ENCODE measurements at places on chromosomes 1 and 21.

GRCh38 chr1:185568155-185569123 lies 165.8 kb upstream of the HMCN1 start:
- DNase-seq, result peak; percentile 9

- DNase-seq, result peak; percentile 96
These were observed 143.9 kb downstream of the KAZN start for GRCh38 chr1:14742181-14742980.

DNA sequence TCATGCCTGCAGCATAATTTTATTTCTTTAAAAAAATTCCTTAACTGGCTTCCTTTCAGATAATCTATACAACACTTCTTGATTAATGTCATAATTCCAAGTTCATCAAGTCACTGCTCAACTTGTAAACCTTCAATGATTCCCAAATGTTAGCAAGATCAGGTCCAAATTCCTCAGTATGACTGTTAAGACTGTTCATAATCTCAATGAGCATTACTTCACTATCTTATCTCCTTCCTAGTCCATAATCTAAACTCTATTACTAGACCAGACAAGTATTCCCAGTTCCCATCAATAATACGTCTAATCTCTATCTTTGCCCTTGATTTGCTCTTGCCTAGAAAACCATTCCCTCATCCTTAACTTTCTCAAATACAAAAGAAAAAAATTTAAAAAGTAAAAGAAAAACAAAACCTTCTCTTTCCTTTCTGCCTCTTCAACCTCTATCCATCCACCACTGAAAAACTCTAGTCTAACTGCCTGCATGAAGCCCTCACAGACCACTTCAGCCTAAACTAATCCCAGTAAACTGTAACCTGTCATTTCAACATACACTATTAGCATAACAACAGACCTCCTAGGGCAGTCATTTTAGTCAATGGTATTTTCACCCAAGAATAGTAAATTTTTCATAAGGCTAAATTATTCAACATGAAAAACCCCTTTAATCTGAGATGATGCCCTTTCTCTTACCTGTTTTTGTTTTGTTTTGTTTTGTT lies 15.5 kb downstream of the LUZP1 start:
- no peak for DNase-seq

- peak; percentile 100 for DNase-seq
These were observed 62.7 kb downstream of the SKI start for GRCh38 chr1:2290595-2291510.

- DNase-seq, result no peak
These were observed 372.1 kb upstream of the VAMP3 start for GRCh38 chr1:7398982-7399381.

GRCh38 chr1:211648980-211649934 lies 26.2 kb downstream of the NEK2 start:
- no peak for DNase-seq

GRCh38 chr1:34977210-34977471 lies 8.0 kb downstream of the TMEM35B start:
- DNase-seq, result no peak

DNA sequence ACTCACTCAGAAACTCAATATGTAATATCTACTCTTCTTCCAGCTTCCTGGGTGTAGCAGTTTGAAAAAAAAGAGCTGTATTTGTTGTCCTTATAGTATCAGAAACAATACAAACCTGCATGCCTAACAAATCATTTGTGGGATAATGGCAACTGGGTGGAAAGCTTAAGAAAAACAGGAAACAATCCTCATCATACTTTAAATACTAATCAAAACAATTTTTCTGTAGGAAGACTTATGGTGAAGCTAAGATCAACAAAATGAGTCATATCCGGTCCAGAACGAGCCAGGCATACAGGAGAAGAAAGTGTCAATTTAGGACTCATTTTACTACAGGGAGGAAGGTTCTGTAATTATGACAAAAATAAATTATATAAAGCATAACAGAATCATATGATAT lies 181.8 kb upstream of the ADGRL4 start:
- no peak for DNase-seq

- no peak for DNase-seq
These were observed 7.4 kb downstream of the ACAP3 start for GRCh38 chr1:1300352-1300739.

GRCh38 chr1:150441121-150441520 lies 46.1 kb upstream of the TARS2 start:
- no peak for DNase-seq

DNA sequence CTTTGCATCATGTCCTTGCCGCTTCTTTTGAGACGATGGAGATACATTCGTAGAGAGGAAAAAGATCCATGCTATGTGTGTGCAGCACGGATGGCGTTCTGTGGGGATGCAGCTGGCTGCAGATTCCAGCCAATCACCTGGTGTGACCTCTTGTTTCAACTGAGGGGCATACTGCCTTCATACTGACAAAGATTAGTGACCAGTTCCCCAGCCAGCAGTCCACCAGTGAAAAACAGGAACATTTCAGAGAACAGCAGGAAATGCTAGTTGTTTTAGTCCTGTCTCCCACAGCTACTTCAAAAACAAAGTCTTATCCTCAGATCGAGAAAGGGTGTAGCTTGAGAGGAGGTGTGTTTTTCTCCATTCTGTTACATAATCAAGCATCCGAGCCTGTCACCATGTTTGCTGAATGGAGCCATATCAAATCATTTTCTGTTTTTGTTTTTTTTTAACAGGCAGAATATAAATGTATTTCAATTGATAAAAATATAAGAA lies 255.7 kb upstream of the FMN2 start:
- no peak for DNase-seq

DNA sequence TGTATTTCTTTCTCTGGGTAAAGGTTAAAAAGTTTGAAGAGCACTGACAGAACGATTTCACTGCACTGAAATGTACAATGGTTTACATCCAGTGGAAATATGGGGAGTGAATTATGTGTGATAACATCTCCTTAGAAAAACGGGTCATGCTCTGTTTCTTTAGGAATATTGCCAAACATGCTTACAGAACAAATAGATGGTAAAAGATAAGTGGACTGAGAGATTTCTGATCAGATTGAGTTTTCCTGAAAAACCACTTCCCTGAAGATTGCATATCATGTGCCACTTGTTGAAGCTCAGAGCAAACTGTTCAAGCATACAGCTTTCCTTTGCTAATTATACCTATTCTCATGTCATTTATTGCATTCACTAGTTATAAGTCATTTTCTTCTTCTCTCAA lies 29.9 kb upstream of the DISP1 start:
- DNase-seq, result no peak

DNA sequence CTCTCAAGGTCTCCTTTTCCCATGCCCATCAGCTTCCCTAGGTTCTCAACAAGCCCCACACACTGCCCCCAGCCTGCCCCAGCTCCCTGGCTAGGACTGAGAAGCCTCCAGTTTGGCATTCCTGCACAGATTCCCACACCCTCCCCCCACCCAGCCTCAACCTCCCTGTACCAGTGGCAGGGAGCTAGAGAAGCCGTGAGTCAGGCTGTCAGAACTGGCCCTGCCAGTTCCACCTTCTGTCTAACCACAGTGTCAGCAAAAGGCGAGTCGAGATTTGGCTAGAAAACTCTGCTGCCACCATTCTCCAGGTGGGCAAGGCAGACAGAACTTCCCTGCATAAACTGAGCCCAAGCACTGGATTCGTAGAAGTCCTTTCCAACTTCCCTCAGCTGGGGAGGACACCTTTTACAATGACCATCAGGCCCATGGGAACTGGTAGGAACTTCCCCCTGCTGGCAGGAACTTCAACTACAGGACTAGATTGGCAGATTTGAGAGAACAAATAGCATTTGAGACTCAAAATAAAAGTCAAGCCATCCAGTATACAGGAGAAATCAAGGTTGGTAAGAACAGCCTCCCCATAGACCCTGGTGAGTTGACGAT lies 31.0 kb downstream of the TNNT2 start:
- DNase-seq, result no peak

DNA sequence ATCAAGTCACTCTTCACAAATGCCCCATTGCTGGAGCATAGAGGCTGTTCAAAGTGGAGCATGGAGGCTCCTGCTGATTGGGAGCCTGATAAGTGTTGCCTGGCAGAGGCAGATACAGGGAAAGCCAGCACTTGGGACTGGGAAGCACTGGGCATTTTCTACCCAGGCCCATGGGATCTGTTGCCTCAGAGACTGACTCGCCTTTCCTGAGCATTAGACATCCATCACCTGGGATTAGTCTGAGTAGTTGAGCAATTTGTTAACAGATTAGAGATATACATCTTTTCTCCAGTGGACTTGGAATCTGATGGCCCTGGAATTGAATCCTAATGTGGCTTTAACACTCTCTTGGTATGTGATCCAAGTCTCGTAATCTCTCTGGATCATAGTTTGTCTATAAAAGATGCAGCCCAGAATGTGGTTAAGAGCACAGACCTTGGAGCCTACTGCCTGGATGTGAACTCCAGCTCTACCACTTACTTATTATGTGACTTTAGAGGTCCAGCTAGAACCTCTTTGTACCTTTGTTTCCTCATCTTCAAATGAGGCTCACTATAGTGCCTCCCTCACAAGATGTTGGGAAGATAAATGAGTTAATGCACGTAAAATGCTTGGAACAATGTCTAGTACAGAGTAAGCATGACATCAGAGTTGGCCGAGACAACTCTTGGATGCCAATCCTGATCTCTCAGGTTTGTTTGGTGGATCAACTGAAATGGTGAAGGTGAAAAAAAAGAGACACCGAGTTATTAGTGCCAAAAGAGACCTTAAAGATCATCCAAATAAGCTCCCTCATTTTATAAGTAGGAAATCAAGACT lies 38.3 kb upstream of the NRDC start:
- DNase-seq, result no peak

DNA sequence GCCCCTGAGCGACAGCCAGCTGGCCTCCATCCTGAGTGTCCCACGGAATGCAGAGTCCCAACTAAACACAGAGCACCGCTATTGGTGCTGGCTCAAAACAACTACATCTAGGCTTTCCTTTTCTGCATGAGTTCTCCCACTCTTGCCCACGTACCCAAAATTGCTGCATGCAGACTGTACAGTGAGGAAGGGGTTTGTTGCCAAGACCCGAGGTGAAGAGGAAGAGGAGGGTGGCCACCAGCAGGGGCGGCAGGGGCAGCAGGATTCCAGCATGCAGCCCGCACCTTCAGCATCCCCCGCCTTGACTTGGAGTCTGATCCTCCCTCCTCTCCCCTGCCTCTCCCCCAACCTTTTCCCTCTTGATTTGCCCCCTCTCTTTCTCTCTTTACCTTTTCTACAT lies 8.0 kb downstream of the S100A9 start:
- no peak for DNase-seq

DNA sequence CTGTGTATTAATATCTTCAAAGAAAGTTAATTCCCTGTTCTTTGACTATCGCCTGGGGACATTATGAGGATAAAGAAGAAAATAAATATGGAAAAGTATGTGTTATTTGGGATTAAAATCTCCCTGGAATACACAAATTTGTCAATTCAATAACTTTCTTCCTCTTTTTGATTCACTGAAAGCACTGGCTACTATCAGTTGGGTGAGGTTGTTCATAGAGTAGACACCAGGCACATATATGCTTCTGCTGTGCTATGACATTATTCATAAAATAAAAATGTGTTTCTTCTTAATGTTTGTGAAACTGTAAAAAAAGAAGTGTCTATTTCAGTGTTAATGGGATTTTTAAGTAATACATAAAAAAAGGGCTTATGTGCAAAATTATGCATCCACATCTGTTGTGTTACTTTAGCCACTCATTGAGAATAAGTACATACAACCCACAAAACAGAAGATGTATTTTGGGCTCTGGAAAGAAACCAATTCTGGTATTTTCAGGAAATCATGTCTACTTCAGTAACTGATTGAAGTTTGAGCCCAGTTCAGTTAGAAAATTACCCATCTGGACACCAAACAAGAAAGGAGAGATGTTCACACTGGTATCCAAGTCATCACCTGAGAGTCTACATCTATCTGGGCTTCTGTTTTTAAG lies 169.4 kb downstream of the GABPA start:
- DNase-seq, result peak; percentile 35

DNA sequence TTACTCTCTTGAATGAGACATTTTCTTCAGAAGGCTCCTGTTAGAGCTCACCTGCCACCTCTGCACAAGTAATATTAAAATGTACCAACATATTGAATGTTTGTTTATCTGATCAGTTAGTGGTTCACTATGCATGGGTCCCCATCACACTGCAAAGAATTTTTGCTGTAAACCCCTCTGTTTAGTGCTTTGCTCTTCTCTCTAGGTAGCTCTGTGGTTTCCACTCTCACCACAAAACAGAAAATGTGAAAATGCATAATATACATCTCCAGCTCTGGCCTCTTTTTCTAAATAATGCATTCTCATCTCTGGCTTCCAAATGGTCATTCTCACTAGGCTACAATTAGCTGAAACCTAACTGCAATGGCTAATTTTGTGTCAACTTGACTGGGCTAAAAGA lies 176.7 kb downstream of the TRIM33 start:
- DNase-seq, result no peak

- DNase-seq, result no peak
These were observed 687.7 kb downstream of the PTPRU start for GRCh38 chr1:29924017-29924431.

DNA sequence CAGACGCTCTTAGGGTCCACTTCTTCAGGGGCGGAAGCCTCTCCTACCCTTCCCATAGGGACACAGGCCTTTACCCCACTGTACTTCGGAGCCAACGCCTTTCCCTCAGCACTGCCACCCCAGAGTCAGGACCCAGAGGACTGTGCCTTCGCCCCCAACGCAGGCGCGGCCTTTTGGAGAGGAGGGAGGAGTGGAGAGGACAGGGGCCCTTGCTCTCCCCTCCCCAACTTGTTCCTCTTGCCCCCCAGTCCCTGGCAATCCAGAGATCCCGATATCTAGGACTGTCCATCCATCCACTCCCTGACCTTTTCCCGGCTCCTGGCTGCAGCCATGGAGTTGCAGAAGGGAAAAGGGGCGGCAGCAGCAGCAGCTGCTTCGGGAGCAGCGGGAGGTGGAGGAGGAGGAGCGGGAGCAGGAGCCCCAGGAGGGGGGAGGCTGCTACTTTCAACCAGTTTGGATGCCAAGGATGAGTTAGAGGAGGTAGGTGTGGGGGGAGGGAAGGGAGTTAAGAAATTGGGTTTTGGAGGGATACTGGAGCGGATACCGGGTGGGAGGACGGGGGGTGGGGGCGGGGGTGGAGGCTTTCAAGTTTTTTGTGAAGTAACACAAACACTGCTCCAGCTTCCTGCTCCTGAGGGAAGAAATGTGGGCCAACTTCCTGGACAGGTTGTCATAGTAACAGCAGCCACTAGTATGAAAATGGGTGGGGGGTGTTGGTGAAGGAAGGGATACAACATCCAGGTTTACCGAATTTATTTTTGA lies 636 bp downstream of the INTS3 start:
- peak; percentile 26 for DNase-seq

DNA sequence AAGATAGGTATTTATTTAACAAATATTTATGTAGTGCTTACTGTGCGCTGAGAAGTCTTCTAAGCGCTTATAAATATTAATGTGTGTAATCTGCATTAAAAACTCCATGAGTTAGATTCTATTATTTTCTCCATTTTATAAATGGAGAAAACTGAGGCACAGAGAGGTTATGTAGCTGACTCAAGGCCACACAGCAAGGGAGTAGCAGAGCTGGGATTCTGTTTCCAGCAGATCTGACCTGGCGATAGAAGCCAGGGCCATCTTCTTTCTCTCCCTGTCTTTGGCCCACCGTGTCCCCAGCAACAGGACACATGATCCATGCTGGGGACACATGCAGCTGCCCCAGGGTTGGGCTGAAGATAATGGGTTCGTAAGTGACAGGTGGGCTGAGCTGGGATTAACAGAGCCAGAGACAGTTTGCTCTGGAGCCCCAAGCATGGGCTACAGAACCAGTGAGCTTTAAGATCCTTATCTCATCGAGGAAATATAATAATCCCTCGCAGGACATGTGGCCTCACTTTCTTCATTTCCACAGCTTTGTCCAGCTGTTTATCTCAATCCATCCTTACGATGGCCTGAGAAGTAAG lies 30.3 kb downstream of the IGSF21 start:
- DNase-seq, result no peak

Measured in MV-4-11 (cell line).